ENCODE measurements at places on chromosomes 13 and 19.

DNA sequence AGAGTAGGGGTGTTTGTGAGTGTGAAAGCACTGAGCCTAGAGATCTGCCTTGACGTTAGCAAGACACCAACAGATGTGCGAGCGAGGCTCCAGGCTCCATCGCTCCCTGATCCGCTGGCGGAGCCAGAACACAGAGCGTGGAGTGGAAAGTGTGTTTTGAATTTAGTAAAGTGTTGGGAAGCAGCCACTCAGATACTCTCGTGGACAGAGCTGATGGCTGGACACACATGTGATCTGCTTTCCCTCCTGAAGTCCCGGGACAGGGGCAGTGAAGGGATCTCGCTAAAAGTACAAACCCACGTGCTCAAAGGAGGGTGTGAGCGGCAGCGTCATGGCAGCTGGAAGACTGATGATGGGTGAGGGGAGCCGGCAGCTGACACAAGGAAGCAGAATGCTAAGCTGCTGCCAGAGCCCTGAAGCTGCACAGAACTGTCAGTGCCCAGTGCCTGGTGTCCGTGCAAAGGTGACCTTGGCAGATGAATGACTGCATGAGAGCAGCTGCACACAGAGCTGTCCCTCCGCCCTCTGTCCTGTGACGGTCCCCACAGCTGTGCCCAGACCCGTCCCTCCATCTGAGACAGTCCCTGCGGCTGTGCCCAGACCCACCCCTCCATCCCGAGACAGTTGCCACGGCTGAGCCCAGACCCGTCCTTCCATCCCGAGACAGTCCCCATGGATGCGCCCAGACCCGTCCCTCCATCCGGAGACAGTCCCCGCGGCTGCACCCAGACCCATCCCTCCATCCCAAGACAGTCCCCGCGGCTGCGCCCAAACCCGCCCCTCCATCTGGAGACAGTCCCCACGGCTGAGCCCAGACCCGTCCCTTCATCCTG lies 29.6 kb upstream of the TMEM255B start:
- DNase-seq = no peak

DNA sequence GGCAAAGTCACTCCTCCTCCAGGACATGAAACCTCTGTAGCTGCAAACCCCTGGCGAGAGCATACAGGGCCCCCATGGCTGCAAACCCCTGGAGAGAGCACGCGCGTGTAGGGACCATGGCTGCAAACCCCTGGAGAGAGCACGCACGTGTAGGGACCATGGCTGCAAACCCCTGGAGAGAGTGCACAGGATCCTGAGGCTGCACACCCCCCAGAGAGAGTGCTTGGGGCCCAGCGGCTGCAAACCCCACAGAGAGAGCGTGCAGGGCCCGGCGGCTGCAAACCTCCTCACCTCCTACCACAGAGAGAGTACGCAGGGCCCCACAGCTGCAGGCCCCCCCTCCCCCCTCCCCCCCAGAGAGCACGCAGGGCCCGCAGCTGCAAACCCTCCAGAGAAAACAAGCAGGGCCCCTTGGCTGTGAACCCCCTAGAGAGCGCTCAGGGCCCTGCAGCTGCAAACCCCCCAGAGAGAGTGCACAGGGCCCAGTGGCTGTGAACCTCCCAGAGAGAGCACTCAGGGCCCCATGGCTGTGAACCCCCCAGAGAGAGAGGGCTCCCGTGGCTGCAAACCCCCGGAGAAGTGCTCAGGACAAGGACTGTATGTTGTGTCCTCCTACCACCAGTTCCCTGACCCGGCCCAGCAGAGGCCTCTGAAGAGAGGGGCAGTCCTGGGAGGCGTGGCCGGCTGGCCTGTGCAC lies 7.3 kb downstream of the ADPRHL1 start:
- no peak for DNase-seq

DNA sequence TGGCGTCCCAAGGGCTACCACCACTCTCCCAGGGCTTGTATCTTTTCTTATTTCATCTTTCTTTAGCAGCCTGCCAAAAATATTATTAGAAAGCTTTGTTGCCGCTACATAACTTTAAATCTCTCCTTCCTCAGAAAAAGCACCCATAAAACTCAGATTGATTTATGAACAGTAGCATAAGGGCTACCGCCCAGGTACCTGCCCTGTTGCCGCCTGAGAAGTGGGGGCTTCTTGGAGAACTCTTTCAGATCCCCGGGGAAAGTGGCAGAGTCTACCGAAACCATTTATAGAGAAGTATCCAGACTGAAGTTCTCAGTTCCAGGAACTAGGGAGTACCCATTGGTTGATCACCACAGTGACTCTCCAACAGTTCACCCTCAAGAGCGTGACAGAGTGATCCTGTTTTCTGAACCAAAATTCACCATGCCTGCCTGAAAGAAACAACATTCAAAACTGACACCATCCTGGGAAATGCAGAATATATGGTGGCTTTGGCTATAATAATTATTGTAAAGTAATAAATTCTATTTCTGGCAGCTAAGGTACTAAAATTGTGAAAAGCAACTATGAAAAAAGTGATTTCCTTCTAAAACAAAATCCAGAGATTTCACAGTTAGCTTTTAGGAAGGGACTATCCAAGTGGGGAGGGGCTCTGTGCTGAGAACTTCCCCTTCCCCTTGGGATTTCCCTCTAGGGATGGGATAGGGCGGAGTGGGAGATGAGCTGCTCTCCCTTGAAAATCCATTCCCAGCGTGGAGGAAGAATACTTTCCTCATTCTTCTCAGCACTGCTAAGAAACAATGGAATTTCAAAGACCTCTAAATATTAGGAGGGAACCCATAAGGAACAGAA lies 877 bp upstream of the N4BP2L1 start:
- no peak for DNase-seq

GRCh38 chr19:48171710-48172109 lies 1.2 kb downstream of the ZSWIM9 start:
- no peak for DNase-seq

GRCh38 chr19:28026636-28027035 lies 1186.3 kb downstream of the UQCRFS1 start:
- DNase-seq = no peak

- DNase-seq = no peak
Observed at GRCh38 chr13:27371932-27372331, 52.5 kb upstream of the GTF3A start.

GRCh38 chr13:72534951-72535640 lies 192.3 kb downstream of the MZT1 start:
- no peak for DNase-seq

DNA sequence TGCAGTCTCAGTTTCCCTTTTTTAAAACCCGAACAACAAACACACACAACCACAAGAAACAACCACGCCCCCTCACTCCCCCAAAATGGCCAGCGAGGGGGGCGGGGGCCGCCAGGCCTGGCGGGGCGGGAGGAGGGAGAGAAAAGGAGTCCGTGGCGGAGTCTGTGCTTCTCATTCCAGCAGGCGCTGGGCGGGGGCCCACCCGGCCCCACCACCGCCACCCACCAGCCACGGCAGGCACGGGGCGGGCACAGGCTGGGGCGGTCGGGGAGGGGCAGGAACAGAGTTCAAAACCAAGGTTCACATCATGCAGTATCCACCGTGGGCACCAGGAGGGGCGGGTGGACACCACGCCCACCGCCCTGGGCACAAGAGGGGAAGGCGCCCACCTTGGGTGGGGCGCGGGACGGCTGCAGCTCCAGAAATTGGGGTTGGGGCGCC lies 12.9 kb downstream of the DPF1 start:
- DNase-seq = no peak

All from activated T-helper 1 cell treated with anti-CD3 and anti-CD28 coated beads, Interleukin-2, amount 50 U/mL, for 16 hours (primary cell).